ENCODE measurements at places on chromosomes 6 and 20.

GRCh38 chr6:16271428-16271827 lies 33.0 kb downstream of the GMPR start:
- DNase-seq = no peak
- no peaks in the 10 kb centered on the region for H3K27me3 ChIP-seq
- H3K4me3 ChIP-seq = no peak overlapping the region
- H3K27ac ChIP-seq = no peak overlapping the region
- H3K4me1 ChIP-seq = no peaks in the 10 kb centered on the region

GRCh38 chr6:147268254-147268653 lies 64.0 kb downstream of the STXBP5 start:
- no peak overlapping the region for H3K4me3 ChIP-seq
- no peak for DNase-seq
- H3K27me3 ChIP-seq = no peaks in the 10 kb centered on the region
- no peak overlapping the region for H3K27ac ChIP-seq
- H3K4me1 ChIP-seq = peaks cover 3% of the 10 kb centered on the region

- no peak overlapping the region for H3K4me3 ChIP-seq
- H3K36me3 ChIP-seq = no peaks in the 10 kb centered on the region
- no peak overlapping the region for H3K27ac ChIP-seq
- H3K27me3 ChIP-seq = no peaks in the 10 kb centered on the region
Observed at GRCh38 chr6:23656255-23657194, 469.5 kb upstream of the NRSN1 start.

DNA sequence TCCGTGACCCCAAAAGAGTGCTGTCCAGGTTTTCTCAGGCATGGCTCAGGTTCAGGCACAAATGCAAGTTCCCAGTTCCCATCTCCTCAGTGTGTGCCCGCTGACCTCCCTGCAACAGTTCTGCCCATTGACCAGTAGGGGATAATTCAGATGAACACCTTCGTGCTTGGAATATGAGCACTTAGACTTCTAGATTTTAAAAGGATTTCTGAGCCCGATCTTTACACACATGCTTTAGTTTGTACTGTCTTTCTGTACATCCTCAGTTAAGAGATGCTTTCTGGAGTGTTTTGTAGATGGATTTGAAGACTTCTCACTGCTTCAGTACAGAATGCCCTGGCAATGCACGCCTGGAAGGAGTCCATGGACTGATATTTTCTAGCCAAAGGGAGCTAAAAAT lies 239.6 kb upstream of the PLCB4 start:
- no peaks in the 10 kb centered on the region for H3K4me1 ChIP-seq
- no peaks in the 10 kb centered on the region for H3K36me3 ChIP-seq
- no peak for DNase-seq
- no peak overlapping the region for H3K4me3 ChIP-seq

- no peaks in the 10 kb centered on the region for H3K4me1 ChIP-seq
- H3K27me3 ChIP-seq = no peaks in the 10 kb centered on the region
- no peaks in the 10 kb centered on the region for H3K36me3 ChIP-seq
- DNase-seq = no peak
- no peak overlapping the region for H3K27ac ChIP-seq
Observed at GRCh38 chr6:122040261-122040660, 359.2 kb upstream of the HSF2 start.

All from small intestine (tissue), 16 donors.